Chondrocyte (in vitro differentiated cells): ENCODE measurements at places on chromosomes 3 and 15.
A peak's percentile ranks its signal among the peaks of the same experiment; 100 is the strongest.

GRCh38 chr15:58434334-58434875 lies 2.6 kb downstream of the LIPC start:
- DNase-seq: no peak
- no peak overlapping the region for H3K4me3 ChIP-seq
- peaks cover 12% of the 10 kb centered on the region for H3K4me1 ChIP-seq
- H3K27ac ChIP-seq: no peak overlapping the region

DNA sequence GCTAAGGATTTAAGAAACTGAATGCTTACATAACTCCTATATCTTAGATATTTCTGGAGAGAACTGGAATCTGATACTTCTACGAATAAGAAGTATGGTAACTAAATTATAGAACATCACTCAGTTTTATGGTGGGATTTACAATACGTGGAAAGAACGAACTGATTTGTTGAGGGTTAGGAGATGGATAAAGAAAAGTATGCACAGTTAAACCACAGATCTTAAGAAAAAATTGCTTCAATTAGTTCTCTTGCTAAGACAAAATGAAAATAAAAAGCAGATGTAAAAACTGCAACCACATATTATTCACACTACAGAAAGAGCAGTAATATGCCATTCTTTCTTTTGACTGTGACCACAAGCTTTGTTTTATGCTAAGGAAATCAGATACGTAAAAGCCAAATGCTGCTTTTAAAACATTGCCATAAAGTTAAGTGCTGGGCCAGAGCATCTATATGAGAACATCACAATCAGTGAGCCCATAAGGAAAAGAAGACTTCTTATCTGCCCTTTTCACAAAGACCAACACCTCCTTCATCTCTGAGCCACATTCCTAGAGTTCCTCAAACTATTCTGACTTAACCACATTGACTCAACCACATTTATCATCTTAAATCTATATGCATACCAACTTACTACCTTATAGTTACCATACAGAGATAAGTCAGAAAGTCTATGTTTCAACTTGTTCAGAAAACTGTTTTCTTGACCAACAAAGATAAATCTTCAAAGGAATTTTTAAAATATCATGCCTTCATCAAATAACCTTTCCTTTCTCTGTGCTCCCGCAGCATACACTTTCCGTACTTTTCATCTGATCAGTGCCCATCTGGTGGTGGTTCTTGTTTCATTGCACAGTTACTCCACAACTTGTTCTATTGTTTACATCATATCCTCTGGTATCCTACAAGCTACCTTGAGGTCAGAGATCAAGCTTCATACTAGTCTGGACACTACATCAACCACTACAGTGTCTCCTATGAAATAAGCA lies 61.7 kb downstream of the FSIP1 start:
- DNase-seq: no peak
- H3K36me3 ChIP-seq: no peaks in the 10 kb centered on the region
- H3K27me3 ChIP-seq: no peaks in the 10 kb centered on the region
- H3K4me1 ChIP-seq: peaks cover 30% of the 10 kb centered on the region

- no peak overlapping the region for H3K4me3 ChIP-seq
- peaks cover 41% of the 10 kb centered on the region for H3K4me1 ChIP-seq
- no peaks in the 10 kb centered on the region for H3K27me3 ChIP-seq
Measured at GRCh38 chr15:40768521-40769273, 1.1 kb upstream of the C15orf62 start.

- H3K27me3 ChIP-seq: peaks cover 3% of the 10 kb centered on the region
- H3K4me3 ChIP-seq: no peak overlapping the region
- DNase-seq: no peak
- H3K27ac ChIP-seq: no peak overlapping the region
- H3K4me1 ChIP-seq: no peaks in the 10 kb centered on the region
Measured at GRCh38 chr3:170203457-170203856, 18.8 kb upstream of the PRKCI start.

DNA sequence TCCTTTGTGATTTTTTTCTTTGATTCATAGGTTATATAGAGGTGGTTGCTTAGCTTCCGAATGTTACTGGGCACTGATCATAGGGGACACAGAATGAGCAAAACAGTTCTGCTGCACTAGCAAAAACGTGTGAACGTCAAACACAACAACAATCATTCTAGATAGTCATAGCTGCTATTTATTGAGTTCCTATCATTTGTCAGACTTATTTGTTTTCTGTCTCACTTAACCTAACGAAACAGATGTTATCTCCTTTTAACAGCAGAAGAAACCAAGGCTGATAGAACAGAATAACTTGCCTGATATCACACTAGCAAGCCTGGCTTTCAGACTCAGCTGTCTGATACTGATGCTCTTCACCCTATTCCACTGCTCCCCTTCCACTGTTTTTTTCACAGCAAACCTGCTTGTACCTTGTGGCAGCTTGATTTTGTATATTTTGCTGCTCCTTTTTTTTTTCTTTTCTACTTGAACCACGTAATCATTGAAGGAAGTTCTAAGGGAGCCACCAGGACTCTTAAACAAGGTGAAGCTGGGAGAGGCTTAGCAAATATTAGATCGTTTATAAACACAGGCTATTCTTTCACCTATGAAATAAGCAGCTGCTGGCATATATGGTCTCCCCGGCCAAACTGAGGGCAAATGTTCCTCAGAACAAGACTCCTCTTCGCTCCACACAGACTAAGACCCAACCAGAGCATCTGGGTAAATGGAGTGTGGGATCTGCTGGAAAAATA lies 78.8 kb downstream of the MCF2L2 start:
- peaks cover 2% of the 10 kb centered on the region for H3K27me3 ChIP-seq
- no peak overlapping the region for H3K27ac ChIP-seq
- H3K4me1 ChIP-seq: no peaks in the 10 kb centered on the region
- H3K4me3 ChIP-seq: no peak overlapping the region
- DNase-seq: no peak

DNA sequence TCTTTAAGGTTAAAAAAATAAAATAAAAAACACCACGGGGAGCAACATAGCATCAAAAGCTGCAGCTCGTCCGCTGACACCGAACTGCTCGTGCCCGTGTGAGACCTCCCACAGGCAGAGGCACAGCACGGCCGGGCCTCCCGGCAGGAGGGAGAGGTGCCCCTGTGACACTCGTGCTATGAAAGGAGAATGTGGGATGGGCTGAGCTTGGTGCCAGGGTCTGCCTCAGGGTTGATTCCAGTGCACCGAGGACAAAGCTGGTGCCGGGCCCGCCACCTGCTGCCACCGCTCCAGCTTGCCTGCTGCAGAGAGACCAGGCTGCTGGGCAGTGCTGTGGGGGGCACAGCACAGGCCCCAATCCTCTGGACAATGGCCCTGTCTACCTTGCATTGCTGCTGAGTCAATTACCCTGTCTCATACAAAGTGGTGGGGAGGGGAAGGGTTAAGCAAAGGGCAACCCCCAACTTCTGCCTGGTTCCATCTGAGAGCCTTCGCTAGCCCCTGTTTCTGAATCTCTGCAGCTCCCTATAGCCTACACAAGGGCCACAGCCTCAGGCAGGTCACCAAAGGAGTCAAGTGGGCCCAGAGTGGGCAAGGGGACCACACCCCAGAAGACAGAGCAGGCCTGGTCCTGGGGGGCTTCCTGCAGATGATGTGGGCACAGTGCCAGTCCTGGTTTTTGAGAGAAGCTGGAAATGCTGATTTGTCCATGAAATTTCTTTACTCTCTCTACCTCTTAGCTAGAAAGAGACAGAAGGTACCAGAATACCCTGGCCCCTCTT lies 74.0 kb upstream of the SNRPA1 start:
- H3K27ac ChIP-seq: no peak overlapping the region
- DNase-seq: no peak
- H3K36me3 ChIP-seq: peaks cover 2% of the 10 kb centered on the region
- no peak overlapping the region for H3K4me3 ChIP-seq
- peaks cover 17% of the 10 kb centered on the region for H3K27me3 ChIP-seq

DNA sequence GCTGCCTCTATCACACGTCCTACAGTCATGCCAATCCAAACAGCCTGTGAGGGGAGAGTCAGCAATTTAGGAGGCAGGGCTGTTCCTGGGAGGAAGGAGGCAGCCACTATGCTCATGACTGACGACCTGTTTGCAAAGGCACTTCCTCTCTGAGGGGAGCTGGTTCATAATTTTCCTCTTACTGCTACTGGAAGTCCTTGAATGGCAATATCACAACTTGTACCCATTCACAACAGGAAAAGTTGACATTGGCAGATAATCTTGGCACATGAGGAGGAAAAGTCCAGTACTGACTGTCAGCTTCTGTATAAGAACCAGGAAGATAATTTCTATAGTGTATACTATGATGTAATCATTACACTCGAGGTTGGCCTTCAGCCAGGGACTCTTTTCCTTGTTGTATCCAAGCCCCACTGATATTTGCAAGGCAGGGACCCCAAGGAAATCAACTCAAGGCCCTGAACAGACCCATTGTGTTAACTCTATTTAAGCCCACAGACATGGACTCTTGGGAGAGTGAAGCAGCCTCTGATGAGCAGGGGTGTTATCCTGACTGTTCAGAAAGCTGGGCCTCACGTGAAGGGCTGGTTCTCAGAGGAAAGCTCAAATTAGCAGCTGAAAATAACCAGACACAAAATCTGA lies 267.3 kb upstream of the ADAMTS9 start:
- peaks cover 1% of the 10 kb centered on the region for H3K27me3 ChIP-seq
- no peak overlapping the region for H3K27ac ChIP-seq
- DNase-seq: no peak
- no peaks in the 10 kb centered on the region for H3K36me3 ChIP-seq
- H3K4me3 ChIP-seq: no peak overlapping the region
- peaks cover 25% of the 10 kb centered on the region for H3K4me1 ChIP-seq

- peak overlapping the region; percentile 22 for H3K27ac ChIP-seq
- peaks cover 12% of the 10 kb centered on the region for H3K36me3 ChIP-seq
- H3K4me1 ChIP-seq: peaks cover 47% of the 10 kb centered on the region
- no peak overlapping the region for H3K4me3 ChIP-seq
- no peaks in the 10 kb centered on the region for H3K27me3 ChIP-seq
Measured at GRCh38 chr3:57583544-57583943, 13.6 kb downstream of the ARF4 start.

DNA sequence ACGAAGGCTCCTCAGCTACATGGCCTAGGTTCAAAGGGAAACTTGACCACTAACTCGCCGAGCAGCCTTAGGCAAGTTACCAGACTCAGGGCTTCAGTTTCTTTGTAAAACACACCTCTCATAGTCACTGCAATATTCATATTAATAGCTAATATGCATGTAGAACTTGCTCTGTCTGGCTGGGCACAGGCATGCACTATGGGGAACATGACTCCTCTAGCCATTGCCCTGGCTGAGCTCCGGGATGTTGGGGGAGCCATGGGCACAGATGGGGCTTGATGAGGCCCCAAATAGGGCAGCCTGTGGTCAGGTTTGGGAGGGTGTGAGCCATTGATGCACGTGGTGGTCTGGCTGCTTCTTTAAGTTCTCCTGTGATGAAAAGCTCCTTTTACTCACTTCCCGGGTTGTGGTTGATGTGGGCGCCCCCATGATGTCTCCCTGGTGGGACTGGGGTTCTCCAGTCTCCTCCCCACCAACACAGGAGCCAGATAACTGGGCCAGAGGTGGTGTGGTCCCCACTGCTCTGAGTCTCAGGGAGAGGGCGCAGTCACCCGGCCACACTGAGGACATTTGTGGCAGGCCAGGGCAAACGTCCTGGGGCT lies 29.4 kb upstream of the DUSP7 start:
- H3K4me3 ChIP-seq: no peak overlapping the region
- no peaks in the 10 kb centered on the region for H3K27me3 ChIP-seq
- H3K27ac ChIP-seq: no peak overlapping the region
- no peak for DNase-seq
- peaks cover 33% of the 10 kb centered on the region for H3K4me1 ChIP-seq

- H3K27me3 ChIP-seq: no peaks in the 10 kb centered on the region
- H3K36me3 ChIP-seq: peaks cover 8% of the 10 kb centered on the region
- DNase-seq: no peak
- H3K27ac ChIP-seq: peak overlapping the region; percentile 90
Measured at GRCh38 chr3:172210355-172210754, 171.0 kb downstream of the FNDC3B start.

- peaks cover 8% of the 10 kb centered on the region for H3K27me3 ChIP-seq
- peaks cover 4% of the 10 kb centered on the region for H3K36me3 ChIP-seq
- no peak for DNase-seq
- no peak overlapping the region for H3K27ac ChIP-seq
Measured at GRCh38 chr3:117763561-117763960, 1054.0 kb downstream of the TUSC7 start.

GRCh38 chr15:79967298-79968182 lies 3.5 kb downstream of the BCL2A1 start:
- no peaks in the 10 kb centered on the region for H3K36me3 ChIP-seq
- H3K4me1 ChIP-seq: peaks cover 12% of the 10 kb centered on the region
- no peak for DNase-seq

DNA sequence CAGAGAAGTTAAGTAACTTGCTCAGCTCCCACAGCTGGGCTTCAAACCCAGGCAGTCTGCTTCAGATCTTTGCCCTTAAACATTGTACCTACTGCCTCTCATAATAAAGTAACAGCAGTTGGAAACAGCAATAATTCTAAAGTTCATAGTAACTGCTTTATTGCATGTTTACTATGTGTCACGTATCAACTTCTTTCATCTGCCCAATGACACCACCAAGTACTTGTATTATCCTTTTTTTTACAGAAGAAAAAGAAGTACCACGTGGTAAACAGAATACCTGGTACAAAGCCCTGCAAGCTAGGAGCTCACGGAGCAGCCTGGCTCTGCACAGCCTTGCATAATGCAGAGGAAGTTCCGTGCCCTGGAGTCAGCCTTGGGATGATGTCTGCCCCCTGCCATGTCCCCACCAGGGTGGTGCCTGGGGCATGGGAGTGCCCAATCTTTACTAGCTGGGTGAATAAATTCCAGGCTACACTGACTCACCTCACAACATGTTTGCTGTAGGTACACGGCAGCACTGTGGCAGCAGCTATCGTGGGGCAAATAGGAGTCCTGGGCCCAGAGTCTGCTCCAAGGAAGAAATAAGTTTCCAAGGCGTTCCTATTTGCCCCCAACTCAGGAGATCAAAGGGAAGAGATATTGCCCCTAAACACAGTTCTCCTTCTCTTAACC lies 77.2 kb downstream of the LDHAL6B start:
- peaks cover 18% of the 10 kb centered on the region for H3K4me1 ChIP-seq
- DNase-seq: no peak
- no peaks in the 10 kb centered on the region for H3K27me3 ChIP-seq
- no peaks in the 10 kb centered on the region for H3K36me3 ChIP-seq
- H3K4me3 ChIP-seq: no peak overlapping the region

- no peak overlapping the region for H3K27ac ChIP-seq
- peaks cover 2% of the 10 kb centered on the region for H3K4me1 ChIP-seq
- no peaks in the 10 kb centered on the region for H3K36me3 ChIP-seq
- DNase-seq: no peak
Measured at GRCh38 chr3:189849262-189849661, 218.1 kb downstream of the TP63 start.

DNA sequence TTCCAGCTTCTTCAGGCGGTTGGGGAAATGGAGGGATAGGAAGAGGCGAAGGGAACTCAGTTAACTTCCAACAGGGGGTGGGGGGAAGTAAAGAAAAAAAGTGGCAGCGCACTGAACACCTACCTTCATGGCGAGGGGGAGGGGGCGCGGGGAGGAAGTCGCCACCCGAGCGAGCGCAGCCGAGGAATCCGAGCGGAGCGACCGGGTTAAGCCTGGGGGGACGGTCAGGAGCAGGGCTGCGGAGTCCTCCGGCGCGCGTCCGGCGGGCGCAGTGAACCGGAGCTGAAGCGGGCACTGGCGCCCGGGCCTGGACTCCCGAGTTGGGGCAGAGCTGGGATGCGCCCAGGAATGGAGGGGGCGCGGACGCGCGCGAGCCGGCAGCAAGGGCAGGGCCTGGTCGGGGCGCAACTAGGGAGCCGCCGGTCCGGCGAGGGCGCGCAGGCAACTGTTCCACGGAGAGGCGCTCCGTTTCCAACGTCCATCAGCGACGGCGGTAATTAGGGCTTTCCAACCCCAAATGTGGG lies at the start of gene WNT5A:
Gene WNT5A, minus strand, starts transcription at position 450 of the 524 bp plus-strand sequence. Its CDS starts 321 bp downstream, at position 129.
- peak within 1 kb of the TSS; percentile 97 for H3K4me3 ChIP-seq
- no peaks in the 10 kb centered on the region for H3K36me3 ChIP-seq
- peak within 1 kb of the TSS; percentile 79 for H3K27ac ChIP-seq
- H3K4me1 ChIP-seq: peaks cover 50% of the 10 kb centered on the region
- peaks cover 2% of the 10 kb centered on the region for H3K27me3 ChIP-seq
- DNase-seq: no peak
